ENCODE measurements at places on chromosomes 1 and 21. TPM values are rescaled to one million over a fixed set of nuclear protein-coding genes. Genes with fewer than 3 reads are reported as not detected.

FAM229A gene
- not detected for total RNA-seq

MRPL39 gene
- 43.0 TPM for total RNA-seq

FMOD gene
- total RNA-seq, result not detected

SUSD4 gene
- 5.1 TPM for total RNA-seq

OR2T12 gene
- not detected for total RNA-seq

LRRN2 gene
- 3.4 TPM for total RNA-seq

ANGPTL3 gene
- not detected for total RNA-seq

ZNF697 gene
- 0.22 TPM for total RNA-seq

LCE2C gene
- total RNA-seq, result not detected

HCN3 gene
- total RNA-seq, result 0.10 TPM

ODF2L gene
- total RNA-seq, result 6.7 TPM

RUNX3 gene
- 4.6 TPM for total RNA-seq

OR2T11 gene
- total RNA-seq, result not detected

TMCO2 gene
- not detected for total RNA-seq

RWDD3 gene
- 12.0 TPM for total RNA-seq

PCSK9 gene
- total RNA-seq, result not detected

SYNC gene
- total RNA-seq, result 50.0 TPM

All from MG63 (cell line).